ENCODE measurements at places on chromosomes 13 and 19.
A peak's percentile ranks its signal among the peaks of the same experiment; 100 is the strongest.

DNA sequence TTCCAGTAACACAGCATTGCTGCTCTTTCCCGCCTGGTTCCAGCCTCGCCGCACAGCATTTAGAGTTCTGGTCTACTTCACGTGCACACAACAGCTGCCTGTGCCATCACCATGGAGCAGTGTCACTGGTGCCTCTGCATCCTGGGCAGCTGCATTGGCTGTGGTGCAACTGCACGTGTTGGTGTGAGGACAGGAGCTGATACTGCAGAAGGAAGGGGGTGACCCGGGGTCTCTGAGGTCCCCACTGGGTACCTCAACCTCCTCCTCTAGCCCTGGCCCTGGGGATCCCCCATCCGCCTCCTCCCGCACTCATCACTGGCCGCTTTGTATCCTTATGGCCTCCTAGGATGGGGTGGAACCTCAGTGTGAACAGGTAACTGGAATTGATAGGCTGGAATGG, 112.5 kb downstream of the SOX1 start:
- no peak for DNase-seq

- DNase-seq, result no peak
These were observed 27.2 kb downstream of the RANBP3 start for GRCh38 chr19:5950741-5951140.

DNA sequence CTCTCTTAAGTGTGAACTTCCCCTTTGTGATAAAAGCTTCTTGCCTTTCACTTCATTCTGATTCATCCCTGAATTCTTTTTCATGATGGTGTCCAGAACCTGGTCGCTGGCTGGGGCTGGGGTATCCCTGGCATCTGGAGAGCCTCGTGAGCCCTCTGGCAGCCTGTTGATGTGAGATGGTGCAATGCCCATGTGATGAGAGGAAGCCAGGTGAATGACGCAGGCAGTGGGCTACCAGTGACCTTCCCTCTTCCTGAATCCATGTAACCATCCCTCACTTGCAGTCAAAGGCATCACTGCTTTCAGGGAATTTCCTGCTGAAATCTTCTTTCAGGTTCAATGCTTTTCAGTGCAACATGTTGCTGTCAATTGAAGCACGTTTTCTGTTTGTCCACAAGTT, 158.6 kb upstream of the SLC10A2 start:
- DNase-seq, result no peak

- no peak for DNase-seq
These were observed 1.4 kb upstream of the EDDM13 start for GRCh38 chr19:56271151-56271550.

DNA sequence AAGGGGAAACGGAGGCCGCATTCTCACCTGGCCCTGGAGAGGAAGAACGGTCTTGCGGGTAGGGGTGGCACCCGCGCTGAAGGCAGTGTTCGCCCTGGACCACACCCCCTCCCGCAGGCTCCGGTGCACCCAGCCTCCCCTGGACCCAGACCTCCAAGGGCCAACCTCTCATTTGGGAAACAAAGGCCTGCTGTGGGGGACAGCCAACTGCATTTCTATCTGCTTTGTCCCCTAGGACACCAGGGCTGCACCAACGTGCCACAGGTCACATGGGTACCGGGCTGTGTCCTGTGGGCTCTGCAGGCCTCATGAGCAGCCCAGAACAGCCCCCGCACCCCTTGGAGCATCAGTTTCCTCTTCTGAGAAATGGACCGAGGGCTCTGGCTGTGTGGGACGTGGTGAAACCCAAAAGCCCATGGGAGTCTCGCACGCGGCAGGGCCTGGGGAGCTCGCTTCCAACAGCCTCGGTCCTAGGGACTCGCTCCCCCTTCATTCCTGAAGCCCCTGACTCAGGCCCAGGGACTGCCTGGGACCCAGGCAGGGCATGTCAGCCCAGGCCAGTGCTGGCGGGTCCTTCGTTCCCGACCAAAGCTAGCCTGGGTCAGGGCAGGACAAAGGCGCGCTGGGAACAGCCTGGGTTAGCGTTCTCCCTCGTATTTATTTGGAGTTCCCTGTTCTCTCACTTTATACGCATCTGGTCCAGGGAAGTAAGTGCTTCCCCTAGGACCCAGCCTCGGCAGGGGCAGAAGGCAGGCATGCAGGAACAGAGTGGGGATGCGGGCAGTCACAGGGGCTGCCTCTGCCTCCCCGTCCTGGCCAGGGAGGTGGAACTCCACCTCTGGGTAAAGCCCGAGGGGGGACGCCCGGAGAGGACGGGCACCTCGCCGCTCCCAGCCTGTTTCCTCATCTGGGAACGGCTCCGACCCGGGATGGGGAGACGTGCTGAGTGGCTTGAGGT, 4.6 kb downstream of the TCF3 start:
- DNase-seq, result no peak

- DNase-seq, result no peak
These were observed 34.4 kb downstream of the LMO7 start for GRCh38 chr13:75670496-75670895.

- DNase-seq, result no peak
These were observed 343.1 kb downstream of the MZT1 start for GRCh38 chr13:72384186-72384823.

- DNase-seq, result no peak
These were observed 5.3 kb downstream of the PTBP1 start for GRCh38 chr19:802498-803098.

GRCh38 chr13:113224486-113224885, 15.1 kb downstream of the CUL4A start:
- no peak for DNase-seq

- DNase-seq, result no peak
These were observed 18.8 kb upstream of the WASF3 start for GRCh38 chr13:26538363-26539317.

GRCh38 chr19:21604951-21605476, 99.6 kb downstream of the ZNF429 start:
- DNase-seq, result no peak

GRCh38 chr19:43618921-43619261, 538 bp downstream of the ZNF428 start:
- DNase-seq, result peak; percentile 70

- DNase-seq, result no peak
These were observed 134.5 kb downstream of the LMO7 start for GRCh38 chr13:75770592-75771011.

DNA sequence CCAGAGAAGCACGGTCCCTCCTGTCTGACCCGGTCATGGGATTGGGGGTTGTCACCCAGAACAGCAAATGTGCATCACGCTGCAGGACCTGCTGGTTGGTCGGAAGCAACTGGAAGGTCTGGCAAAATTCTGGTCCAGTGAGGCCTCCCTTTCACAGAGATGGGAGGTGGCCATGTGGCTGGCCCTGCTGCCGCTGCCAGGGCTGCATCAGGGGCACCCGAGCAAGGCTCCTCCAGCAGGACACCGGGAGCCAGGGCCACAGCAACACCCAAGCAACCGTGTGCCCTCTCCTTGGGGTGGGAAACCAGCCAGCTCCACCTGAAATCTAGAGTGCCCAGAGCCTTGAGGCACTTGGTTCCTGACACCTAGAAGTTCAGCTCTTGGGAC, 11.5 kb upstream of the GAS6 start:
- no peak for DNase-seq

GRCh38 chr13:28058866-28059613, 41.3 kb downstream of the FLT3 start:
- DNase-seq, result peak; percentile 12

Data from urothelium cell line (cell line).